ENCODE measurements at places on chromosomes 2 and 18.

- H3K36me3 ChIP-seq = peaks cover 4% of the 10 kb centered on the region
- H3K4me1 ChIP-seq = no peaks in the 10 kb centered on the region
- no peak overlapping the region for H3K27ac ChIP-seq
- DNase-seq = no peak
Measured at GRCh38 chr18:24497031-24497754, 36.8 kb downstream of the HRH4 start.

DNA sequence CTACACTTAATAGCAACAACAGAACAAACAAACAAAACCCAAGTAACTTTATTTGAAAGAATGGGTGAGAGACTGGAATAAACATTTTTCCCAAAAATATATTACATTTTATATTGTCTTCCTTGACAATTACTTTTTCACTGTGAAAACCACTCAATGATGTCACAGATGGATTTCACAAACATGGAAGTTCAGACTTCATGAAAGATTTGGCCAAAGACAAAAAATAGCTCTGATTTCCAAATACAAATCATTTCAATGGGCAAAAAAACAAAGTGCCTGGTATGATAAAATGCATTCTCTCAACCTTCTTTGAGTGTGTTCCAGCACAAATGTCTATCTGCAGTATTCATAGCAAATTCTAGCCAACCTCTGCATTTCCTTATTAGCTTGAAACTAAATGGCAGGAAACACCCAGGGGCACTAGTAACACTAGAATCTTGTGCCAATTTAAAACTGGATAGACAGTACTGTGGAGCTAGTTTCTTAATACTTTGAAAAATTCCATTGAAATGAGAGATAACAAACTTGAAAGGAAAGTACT lies 28.5 kb upstream of the NAPG start:
- H3K4me3 ChIP-seq = no peak overlapping the region
- H3K4me1 ChIP-seq = no peaks in the 10 kb centered on the region
- DNase-seq = no peak
- no peak overlapping the region for H3K27ac ChIP-seq
- H3K27me3 ChIP-seq = no peaks in the 10 kb centered on the region
- H3K36me3 ChIP-seq = peaks cover 5% of the 10 kb centered on the region

DNA sequence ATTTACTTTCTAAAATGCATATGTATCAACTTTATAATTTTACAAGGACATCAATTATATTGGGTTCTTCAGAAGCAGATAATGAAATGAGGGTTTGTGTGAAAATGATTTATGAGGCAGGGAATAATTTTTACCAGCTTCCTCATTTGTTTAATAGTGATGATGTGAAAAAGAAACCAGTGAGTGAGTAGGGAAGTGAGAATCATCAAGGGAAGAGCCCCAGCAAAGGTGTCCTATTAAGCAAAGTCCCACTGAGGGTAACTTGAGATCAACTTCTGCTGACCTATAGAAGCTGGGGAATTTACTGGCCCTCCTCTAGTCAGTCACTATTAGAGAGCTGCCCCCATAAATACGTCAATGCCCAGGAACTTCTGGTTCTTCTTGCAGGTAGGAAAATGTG lies 266.8 kb upstream of the LYPD1 start:
- no peak for DNase-seq
- no peak overlapping the region for H3K27ac ChIP-seq
- H3K36me3 ChIP-seq = no peaks in the 10 kb centered on the region
- no peak overlapping the region for H3K4me3 ChIP-seq

DNA sequence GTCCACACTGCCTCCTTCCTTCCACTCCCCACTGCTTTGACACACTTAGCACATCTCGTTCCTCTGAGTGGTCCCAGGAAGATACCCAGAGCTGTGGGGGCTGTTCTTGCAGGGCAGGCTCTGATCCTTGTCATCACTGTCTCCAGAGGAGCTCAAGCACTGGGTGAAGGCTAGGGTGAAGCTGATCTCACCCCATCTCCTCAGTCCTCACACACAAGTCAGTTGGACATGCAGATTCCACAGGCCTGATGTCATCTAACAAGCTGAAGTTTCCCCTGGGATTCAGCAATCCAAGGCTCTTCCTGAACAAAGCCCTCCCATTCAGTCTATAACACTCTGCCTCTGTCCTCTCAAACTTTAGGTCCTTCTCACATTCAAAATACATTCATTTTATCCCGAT lies 90.6 kb upstream of the RAB6C start:
- peaks cover 8% of the 10 kb centered on the region for H3K27me3 ChIP-seq
- DNase-seq = no peak
- H3K27ac ChIP-seq = peak overlapping the region; percentile 64
- H3K4me3 ChIP-seq = peak overlapping the region; percentile 21
- H3K36me3 ChIP-seq = peaks cover 6% of the 10 kb centered on the region
- H3K4me1 ChIP-seq = peaks cover 11% of the 10 kb centered on the region

- peak overlapping the region; percentile 59 for H3K27ac ChIP-seq
- no peaks in the 10 kb centered on the region for H3K27me3 ChIP-seq
- no peaks in the 10 kb centered on the region for H3K36me3 ChIP-seq
- DNase-seq = no peak
- peaks cover 32% of the 10 kb centered on the region for H3K4me1 ChIP-seq
Measured at GRCh38 chr2:109601783-109602182, 12.0 kb downstream of the SEPTIN10 start.

DNA sequence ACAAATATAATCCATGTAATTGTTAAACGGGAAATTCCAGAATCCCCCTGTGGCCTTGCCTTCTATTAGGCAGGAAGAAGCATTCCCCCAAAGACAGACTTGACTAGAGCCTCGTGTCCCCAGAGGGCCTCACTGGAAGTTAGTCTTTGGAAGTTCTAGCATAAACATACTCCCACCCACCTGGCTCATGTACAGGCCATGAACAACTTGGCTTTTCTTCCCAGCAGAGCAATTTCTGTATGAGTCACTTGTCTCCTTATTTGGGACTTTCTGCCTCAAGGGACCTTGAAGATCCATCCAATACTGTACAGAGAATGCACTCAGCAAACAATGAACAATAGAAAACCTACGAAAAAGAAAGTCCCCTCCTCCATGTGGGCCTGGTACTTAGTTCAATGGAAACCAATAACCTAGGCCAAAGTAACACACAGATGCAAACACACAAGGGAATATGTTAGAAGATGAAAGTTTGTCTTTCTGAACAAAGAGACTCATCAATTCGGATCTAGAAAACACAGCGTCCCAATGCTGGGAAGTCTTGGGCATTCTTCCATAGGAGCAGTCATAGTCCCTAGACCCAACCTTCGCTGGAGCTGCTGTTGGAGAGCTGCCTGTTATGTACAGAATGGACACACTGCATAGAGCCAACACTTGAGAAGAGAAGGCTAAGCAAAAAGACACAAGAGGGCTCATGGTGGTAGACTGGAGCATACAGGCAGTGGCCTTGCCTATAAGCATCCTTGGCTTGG lies 303.5 kb downstream of the HRH4 start:
- H3K36me3 ChIP-seq = peaks cover 7% of the 10 kb centered on the region
- H3K4me1 ChIP-seq = no peaks in the 10 kb centered on the region
- H3K27me3 ChIP-seq = no peaks in the 10 kb centered on the region
- no peak overlapping the region for H3K4me3 ChIP-seq
- no peak for DNase-seq

- peaks cover 6% of the 10 kb centered on the region for H3K4me1 ChIP-seq
- no peak overlapping the region for H3K27ac ChIP-seq
- H3K36me3 ChIP-seq = no peaks in the 10 kb centered on the region
- DNase-seq = no peak
Measured at GRCh38 chr2:225017713-225018112, 24.6 kb downstream of the DOCK10 start.

DNA sequence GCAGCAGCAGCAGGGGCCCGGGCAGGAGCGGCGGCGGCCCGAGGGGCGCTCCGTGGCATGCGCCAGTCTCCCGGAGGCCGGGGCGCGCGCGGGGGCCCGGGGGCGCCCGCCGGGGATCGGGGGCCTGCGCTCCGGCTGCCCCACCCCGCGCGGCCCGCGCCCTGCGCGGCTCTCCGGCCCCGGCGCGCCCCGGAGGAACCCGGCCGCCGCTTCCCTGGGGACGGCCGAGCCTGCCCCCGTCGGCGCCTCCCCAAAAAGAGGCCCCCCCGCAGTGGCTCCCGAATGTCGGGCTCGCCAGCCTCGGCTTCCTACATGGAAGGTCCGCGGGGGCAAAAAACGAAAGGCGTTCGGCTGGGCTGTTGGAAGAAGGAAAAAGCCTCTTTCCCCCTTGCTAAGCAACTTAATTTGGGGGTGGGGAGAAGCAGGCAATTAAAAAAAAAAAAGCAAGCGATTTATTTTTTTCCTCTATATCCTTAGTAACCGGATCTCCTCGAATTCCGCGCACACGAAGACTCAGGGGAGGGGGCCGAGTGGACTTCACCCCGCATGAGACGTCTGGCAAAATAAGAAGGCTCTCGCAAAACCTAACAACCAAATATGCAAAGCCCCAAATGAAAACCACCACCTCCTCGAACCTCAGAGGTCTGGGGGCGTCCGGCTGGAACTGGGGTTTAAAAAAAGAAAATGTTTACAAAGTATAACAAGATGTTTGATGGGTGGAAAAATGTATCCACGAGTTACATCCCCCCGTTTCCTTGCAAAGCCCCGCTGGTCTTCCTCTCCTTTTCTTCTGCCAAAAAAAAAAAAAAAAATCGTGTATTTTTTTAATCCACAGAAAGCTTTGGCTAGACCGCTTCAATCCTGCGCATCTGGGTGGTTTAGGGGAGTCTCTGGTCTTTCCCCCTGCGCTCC lies at the start of gene SMAD7:
TSS of gene SMAD7 (minus strand) at position 430 of the 912 bp plus-strand sequence. CDS start 541 bp downstream, outside the sequence.
- H3K4me1 ChIP-seq = peaks cover 26% of the 10 kb centered on the region
- peaks cover 10% of the 10 kb centered on the region for H3K27me3 ChIP-seq
- H3K27ac ChIP-seq = peak within 1 kb of the TSS; percentile 82
- no peak for DNase-seq

DNA sequence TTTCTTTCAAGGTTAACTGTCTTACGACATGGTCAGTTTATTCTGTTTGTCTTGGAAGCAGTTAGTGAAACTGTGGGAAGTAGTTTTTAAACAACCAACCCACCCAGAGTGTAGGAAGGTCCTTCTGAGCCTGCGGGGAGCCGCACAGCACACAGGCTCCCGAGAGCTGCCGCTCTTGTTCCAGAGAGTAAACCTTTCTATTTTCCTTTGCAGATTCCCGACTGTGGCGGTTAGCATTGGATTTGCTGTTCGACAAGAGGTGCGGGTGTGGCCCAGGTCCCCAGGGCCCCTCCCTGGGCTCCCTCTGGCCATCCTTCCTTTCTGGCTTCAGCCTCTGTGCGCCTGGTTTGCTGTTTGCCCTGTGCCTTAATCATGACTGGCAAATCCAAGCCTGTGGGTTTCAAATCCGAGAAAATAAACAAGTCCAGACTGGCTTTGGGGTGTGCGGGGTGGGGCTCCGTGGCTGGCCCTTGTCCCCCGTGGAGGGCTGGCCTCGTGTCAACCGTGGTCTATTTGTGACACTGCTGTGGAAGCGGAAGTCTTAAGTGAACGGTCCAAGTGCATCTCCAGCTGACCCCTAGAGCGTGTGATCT lies 30.7 kb downstream of the IMPA2 start:
- no peak for DNase-seq
- no peaks in the 10 kb centered on the region for H3K36me3 ChIP-seq
- H3K27ac ChIP-seq = no peak overlapping the region
- H3K4me3 ChIP-seq = no peak overlapping the region
- peaks cover 2% of the 10 kb centered on the region for H3K4me1 ChIP-seq
- H3K27me3 ChIP-seq = no peaks in the 10 kb centered on the region

DNA sequence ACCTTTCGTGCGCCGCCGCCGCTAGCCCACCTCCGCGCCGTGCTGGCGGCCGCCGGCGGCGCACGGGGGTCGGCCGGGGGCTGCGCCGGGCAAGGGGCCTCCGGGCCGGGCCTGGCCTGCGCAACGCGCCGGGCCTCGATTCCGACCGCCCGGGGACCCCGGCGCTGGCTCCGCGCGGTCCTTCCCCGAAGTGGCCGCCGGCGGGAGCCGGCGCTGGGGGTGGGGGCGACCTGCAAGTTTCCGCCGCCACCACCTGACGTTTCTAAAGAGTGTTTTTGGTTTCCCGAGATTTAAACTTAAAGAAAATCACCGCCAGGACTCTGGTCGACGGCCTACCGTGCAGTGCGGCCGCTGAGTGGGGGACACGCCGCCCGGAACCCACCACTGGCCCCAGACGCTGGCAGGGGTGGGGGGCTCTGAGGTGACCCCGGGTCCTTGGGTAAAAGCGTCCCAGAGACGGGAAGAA lies 3.8 kb upstream of the GATA6 start:
- no peak overlapping the region for H3K27ac ChIP-seq
- H3K4me3 ChIP-seq = peak overlapping the region; percentile 47
- DNase-seq = no peak
- peaks cover 7% of the 10 kb centered on the region for H3K4me1 ChIP-seq
- no peaks in the 10 kb centered on the region for H3K36me3 ChIP-seq

GRCh38 chr18:62702259-62702658 lies 13.1 kb upstream of the PHLPP1 start:
- peaks cover 8% of the 10 kb centered on the region for H3K36me3 ChIP-seq
- H3K4me3 ChIP-seq = no peak overlapping the region
- no peak for DNase-seq
- H3K27me3 ChIP-seq = no peaks in the 10 kb centered on the region
- H3K4me1 ChIP-seq = peaks cover 1% of the 10 kb centered on the region

- peaks cover 8% of the 10 kb centered on the region for H3K27me3 ChIP-seq
- H3K36me3 ChIP-seq = no peaks in the 10 kb centered on the region
- H3K4me3 ChIP-seq = no peak overlapping the region
- H3K4me1 ChIP-seq = peaks cover 13% of the 10 kb centered on the region
Measured at GRCh38 chr2:13611939-13612338, 895.2 kb downstream of the TRIB2 start.

DNA sequence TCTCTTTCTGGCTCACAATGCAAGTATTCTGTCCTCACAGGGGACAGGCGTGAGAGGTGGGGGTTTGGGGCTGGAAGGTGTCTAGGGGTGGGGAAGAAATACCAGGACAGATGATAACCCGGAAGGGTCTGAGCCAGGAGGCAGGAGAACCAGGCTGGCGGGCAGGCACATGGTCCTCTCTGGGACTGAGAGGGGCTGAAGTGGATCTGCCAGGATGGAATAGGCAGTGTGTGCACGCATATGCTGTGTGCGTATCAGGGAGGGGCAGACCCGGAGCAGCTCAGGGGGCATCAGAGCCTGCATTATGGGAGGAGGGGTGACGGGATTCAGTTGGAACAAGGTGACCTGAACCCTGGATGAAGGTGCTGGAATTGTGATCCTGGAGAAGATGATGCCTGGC lies 157.3 kb downstream of the DYSF start:
- DNase-seq = no peak
- no peak overlapping the region for H3K4me3 ChIP-seq
- peaks cover 6% of the 10 kb centered on the region for H3K4me1 ChIP-seq

GRCh38 chr2:197071790-197072436 lies 145.4 kb upstream of the PGAP1 start:
- H3K27ac ChIP-seq = no peak overlapping the region
- no peak for DNase-seq
- H3K27me3 ChIP-seq = no peaks in the 10 kb centered on the region
- H3K36me3 ChIP-seq = peaks cover 8% of the 10 kb centered on the region

GRCh38 chr2:240143276-240143675 lies 2.8 kb upstream of the OTOS start:
- H3K36me3 ChIP-seq = no peaks in the 10 kb centered on the region
- peaks cover 12% of the 10 kb centered on the region for H3K4me1 ChIP-seq
- no peak overlapping the region for H3K27ac ChIP-seq
- H3K4me3 ChIP-seq = no peak overlapping the region

All from glutamatergic neuron (in vitro differentiated cells).